ENCODE measurements at places on chromosomes 12 and 14.

- no peak for DNase-seq
Measured at GRCh38 chr14:96217376-96217913, 12.8 kb downstream of the BDKRB2 start.

DNA sequence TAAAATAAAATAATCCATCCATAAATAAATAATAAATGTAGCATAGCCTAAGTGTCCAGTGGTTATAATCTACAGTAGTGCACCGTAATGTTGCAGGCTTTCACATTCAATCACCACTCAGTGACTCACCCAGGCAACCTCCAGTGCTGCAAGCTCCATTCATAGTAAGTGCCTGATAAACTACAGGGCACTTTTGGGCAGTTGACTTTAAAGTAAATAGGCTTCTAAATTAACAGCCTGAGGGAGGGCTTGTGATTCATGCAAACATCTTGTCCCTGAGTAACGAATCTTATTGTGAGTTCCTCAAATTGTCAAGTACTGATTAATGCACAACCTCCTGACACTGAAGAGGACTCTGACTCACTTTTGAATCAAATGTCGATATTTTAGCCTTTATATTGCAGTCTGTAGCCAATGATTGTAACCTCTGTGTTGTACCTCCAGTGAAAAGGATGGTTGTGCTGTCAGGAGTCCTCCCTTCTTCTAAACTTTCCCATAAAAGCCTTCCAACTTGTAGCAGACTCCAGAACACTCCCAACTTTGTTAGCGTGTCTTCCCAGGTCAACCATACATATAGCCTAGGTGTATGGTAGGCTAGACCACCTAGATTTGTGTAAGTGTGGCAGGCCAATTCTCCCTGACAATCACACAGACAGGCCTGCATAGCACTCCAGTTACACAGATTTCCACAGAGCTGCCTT, 55.0 kb upstream of the BICD1 start:
- no peak for DNase-seq

GRCh38 chr12:104643093-104643818, 186.5 kb downstream of the CHST11 start:
- DNase-seq: peak; percentile 63

GRCh38 chr14:50061664-50062437, 54.5 kb downstream of the VCPKMT start:
- DNase-seq: peak; percentile 95

DNA sequence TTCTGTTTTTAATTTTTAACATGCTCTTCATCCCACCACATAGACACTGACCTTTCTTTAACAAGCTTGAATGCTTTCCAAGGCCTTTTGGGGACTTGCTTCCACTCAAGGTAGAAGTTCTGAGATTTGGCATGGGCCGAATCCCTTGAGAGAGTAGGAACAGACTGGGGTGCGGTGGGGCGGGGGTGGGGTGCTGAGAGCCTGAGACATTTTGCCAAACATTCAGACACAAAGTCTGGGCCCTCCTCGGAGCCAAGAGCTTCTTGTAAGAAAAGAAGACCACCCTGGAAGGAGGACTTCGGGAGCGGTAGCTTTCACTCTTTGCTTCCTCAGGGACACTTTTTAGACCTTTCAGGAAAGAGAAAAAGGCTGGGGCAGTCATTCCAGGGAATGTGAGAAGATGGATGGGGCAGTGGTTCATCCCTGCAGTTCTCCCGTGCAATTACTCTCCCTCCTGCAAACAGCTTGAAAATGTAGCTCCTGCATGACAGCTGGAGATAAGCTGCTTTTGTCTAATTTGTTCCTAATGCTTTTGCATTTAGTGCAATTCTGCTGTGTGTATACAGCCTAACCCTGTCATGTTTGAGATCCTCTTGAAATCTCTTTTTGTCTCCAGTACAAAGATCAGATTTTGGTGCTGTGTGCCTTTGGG, 16.3 kb upstream of the MYO1H start:
- DNase-seq: no peak

DNA sequence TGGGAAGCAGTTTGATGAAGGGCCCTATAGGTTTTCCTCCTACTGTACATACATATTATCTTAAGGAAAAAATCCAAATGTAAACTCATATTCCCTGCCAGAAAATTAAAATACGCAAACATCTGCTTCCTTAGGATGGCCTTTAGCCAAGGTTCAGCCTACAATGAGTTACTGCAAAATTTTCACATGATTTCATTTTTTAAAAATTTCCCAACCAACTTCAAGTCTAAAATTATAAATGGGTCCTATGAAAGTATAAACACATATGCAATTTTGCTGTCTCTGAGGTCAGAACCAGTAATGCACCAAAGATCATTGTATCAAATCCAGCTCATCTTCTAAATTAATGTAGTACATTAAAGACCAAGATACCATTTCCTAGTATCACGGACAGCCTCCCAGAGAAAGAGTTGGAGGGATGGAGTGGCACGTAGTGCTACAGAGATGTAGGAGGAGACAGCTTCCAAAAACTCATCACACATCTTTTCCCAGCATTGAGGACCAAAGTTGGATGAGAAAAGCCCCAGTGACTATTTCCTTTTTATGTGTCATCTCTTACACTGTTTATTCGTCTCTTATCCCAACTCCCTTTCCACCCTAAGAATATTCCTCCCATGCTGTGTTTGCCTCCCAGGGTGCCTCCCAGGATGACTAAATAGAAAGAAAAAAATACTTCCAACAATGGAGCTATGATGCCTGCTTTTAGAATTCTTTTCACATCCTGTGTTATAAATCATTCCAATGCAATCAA, 92.3 kb upstream of the SLCO1C1 start:
- no peak for DNase-seq

DNA sequence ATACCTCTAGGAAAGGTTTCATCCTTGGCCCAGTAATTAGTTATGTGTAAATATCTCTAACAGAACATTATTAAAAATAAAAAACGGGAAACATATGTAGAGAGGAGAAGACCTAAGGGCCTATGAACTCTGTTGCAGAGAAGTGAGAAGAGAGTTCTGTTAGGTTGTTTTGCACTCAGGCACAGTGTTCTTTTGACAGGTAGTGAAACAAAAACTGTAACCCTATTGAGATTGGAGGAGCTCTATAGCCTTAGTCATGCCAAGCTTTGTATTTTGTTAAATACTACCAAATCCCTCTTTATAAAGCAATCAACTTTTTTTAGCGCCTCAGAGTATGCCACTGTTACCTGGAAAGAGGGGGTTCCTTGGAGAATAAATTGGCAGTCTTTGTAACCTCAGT, 77.6 kb downstream of the CNTN1 start:
- DNase-seq: peak; percentile 5

DNA sequence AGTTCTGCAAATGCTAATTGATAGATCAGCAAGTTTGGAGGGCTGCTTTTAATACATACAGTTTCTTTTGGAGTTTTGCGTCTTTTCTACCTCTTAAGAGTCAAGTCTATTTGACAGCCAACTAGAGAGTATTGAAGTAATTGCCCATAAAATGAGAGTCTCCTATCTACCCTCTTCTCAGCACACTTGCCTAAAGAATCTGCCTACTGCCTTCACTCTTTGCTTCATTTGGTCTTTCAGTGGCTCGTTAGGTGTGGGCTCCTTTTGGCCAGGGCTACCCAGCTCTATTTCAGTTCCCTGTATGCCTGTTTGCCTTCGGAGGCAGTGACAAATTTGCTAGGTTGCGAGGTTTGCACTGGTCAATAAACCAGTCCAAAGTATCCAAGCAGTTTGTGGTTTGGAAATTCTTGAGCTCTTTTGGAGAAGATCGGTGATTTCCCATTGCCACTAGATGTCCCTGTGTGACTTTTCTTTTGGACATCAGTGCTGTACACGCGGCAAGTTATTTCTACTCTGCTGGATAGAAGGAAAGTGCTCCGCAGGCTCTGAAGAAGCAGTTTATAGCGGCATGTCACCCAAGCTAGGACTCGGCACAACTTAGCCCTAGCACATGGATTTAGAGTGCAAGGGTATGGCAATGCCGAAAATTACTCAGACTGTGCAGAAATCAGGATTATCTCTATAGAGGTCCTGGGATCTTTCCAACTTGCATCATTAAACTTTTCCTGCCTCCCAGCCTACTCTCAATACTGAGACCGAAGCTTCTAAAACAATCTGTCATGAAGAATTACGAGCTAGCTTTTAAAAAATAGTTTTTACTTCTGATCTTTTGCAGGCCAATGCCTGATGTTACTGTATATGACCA, 38.6 kb downstream of the MGST1 start:
- peak; percentile 10 for DNase-seq

DNA sequence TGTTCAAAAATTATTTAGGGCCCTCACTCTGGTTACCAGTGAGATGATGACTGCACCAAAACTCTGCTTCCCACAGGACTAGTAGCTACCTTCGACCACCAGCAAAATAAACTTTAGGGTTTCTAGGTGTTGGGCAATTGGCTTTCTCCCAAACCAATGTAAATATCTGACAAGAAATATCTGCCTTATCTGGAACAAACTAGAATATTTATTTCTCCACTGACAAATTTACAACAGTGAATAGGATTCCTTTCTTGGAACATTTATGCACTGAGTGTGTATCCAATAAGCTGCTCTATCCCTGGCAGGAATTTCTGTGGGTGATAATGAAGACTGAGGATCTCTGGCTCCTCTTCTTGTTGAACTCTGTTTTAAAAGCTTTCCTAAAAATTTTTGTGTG, 148.6 kb downstream of the SLC6A15 start:
- DNase-seq: no peak

GRCh38 chr12:76264611-76265012, 83.6 kb downstream of the BBS10 start:
- no peak for DNase-seq

GRCh38 chr14:87989956-87990299, 3.1 kb downstream of the GALC start:
- DNase-seq: no peak

- DNase-seq: no peak
Measured at GRCh38 chr14:93591506-93591905, 160.8 kb downstream of the UNC79 start.

GRCh38 chr12:11654802-11655201, 5.3 kb downstream of the ETV6 start:
- DNase-seq: no peak

GRCh38 chr12:112420740-112421139, 2.0 kb downstream of the PTPN11 start:
- DNase-seq: no peak

DNA sequence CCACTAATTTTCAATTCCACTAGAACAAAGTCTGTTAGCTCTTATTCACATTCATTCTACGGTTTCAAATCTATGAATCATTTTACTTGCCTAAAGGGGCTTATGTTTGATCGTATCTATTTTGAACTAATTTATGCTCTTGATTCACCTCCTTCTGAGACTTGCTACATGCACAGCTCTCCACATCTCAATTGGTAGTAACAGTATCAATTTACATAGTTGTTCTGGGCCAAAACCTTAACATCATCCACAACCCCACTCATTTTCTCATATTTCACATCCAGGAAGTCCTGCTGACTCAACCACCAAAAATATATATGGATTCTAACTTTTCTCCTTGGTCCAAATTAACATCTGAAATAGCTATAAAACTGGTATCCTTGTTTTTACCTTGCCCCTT, 208.6 kb downstream of the RASSF9 start:
- no peak for DNase-seq

DNA sequence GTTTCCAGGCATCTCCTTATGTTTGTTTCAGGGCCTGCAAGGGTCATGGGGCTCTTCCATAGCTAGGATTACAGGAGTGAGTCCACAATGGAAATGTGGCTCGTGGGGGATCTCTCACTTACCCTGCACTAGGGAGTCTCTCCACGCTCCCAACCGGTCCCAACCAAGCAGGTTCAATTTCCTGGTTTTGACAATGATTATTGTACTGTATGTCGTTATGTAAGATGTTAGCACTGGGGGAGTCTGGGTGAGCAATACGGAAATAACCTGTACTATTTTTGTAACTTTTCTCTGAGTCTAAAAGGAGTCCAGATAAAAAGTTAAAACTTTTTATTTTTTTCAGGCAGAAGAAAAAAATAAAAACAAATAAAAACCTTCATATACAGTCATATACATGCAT, 325.7 kb upstream of the RGS6 start:
- no peak for DNase-seq

GRCh38 chr14:30884901-30885300, 10.5 kb downstream of the COCH start:
- no peak for DNase-seq

DNA sequence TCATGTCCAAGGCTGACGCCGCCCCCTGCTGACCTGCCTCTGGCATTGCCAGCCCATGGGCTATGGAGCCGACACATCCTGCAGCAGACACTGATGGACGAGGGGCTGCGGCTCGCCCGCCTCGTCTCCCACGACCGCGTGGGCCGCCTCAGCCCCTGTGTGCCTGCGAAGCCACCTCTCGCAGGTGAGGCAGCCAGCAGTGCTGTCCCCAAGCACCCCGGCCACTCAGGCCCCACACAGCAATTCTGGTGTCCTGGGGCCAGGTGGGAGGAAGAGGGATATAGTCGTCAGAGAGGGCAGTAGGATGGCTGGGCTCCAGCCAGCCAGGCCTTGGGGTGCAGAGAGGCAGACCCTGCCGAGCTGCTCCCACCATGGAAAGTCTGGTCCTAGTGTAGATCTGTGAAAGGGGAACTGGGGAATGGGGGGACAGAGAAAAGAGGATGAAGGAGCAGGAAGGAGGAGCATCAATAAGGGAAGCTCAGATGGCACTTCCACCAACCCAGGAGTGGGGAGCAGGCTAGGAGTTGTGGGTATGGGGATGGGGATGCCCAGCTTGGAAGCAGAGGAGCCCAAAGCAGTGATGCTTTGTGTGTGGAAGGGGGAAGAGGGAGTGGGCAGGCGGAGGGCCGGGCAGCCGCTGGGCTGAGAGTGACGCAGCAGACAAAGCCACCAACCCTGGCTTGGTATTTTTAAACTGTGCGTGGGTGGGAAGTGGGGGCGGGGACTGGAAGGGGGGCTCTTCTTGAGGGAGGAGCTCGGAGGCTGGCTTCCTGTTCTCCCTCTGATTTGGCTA, 4.7 kb downstream of the NAB2 start:
- peak; percentile 77 for DNase-seq

DNA sequence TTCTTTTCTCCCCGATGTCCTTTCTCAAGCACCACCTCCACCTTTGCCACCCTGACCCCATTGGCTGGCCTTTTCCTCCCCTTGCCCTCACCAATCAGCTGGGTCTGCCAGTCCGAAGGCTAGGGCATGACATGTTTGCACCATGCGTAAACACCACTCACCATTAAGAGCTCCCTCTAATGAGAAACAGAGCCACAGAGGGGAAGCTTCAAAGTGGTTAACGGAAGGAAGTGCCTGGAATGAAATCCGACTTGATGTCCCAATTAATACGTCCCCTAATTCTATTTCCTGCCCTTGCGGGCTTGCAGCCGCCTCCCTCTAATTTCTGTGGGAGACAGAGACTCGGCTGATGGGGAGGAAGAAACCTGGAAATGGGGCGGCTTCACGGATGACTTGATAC, 318.5 kb upstream of the TBX3 start:
- DNase-seq: no peak

DNA sequence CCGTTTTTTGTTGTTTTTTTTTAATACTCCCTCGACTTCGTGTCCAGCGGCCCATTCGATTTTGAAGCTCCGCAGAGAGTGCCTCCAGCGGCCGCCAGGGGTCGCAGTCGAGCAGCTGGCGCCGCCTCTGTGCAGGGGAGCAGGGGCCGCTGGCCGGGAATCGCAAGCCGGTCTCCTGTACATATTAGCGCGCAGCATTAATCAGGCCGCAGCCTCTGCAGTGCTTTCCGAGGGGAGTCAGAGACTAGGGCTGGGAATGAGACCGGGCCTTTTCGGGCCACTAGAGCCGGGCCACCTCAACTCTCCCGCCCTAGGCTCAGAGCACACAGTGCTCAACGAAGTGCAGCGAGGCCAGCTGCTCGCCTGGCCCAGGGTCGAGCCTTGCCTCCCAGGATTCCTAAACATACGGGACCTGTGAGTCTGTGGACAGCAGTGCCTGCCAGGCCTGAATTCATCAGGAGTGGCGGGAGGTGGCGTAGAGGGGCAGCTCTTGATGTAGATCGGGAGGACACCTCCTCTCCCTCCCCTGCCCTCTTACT, 81.8 kb downstream of the EMP1 start:
- DNase-seq: peak; percentile 59
